ENCODE measurements at places on chromosomes 4 and X. TPM values are rescaled to one million over a fixed set of nuclear protein-coding genes. Genes with fewer than 3 reads are reported as not detected.

DNA sequence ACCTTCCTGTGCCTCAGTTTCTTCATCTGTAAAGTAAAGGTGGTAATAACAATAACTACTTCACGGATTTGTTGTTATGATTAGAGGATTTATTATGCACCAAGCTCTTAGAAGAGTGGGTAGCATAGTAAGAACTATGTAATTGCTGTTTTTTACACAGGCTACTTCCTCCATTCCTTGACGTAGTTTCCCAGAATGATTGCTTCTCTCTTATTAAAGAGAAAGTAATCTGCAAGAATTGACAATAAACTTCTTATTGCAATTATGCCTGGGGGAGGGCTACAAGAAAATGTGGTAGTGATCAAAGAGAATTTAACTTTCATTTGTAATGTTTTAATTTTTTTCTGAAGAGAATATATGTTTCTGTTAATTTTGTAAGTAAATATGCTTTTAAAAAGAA, 238.7 kb downstream of the GASK1B start:
- DNase-seq, result no peak
- no peaks in the 10 kb centered on the region for H3K4me1 ChIP-seq

- no peak overlapping the region for H3K4me3 ChIP-seq
- H3K4me1 ChIP-seq, result no peaks in the 10 kb centered on the region
- no peak for DNase-seq
- no peaks in the 10 kb centered on the region for H3K27me3 ChIP-seq
- H3K27ac ChIP-seq, result no peak overlapping the region
These were observed 814.2 kb upstream of the PABPC4L start for GRCh38 chr4:135015771-135016170.

DNA sequence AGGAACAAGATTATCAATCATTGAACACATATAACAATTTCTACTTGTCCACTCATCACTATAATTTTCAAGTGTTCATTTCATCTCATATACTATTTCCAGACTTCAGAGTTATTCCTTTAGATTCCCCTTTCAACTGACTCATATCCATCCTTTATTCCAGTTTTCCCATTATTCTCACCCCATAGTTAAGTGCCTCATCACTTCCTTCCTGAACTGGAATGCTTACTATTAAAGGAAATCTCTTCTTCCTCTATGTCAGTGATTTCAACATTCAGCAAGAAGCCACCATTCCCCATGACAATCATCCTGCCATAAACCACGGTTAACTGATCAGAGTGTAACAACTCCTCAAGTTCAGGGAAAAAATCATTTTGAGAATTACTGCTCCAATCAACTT, 198.9 kb downstream of the FBXO8 start:
- H3K27ac ChIP-seq, result no peak overlapping the region
- no peaks in the 10 kb centered on the region for H3K4me1 ChIP-seq
- DNase-seq, result no peak

DNA sequence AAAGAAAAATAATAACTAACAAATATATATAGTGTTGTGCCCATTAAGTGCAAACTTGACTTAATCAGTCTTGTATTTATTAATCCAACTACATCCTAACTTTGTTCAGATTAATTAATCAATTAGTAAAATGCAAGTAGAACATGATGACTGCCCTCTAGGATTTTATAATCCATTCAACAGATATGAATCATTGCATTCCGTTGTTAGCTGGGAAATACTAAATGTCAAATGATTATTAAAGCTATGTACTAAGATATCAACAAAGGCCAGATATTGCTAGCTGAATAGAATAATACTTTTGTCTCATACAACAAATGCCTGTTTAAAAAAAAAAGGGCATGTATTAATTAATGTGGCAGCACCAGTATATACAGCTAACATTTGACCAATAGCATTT, 1366.3 kb downstream of the STIM2 start:
- no peaks in the 10 kb centered on the region for H3K27me3 ChIP-seq
- H3K4me3 ChIP-seq, result no peak overlapping the region
- no peak for DNase-seq
- no peaks in the 10 kb centered on the region for H3K36me3 ChIP-seq
- H3K4me1 ChIP-seq, result no peaks in the 10 kb centered on the region
- no peak overlapping the region for H3K27ac ChIP-seq

Gene CABS1
- total RNA-seq, result not detected

All from activated CD4-positive, alpha-beta T cell treated with anti-CD3 and anti-CD28 coated beads, Interleukin-2, amount 10 ng/mL, durations not matched to agents 24 days and 14 days (primary cell).